ENCODE measurements at places on chromosomes 5 and 9. TPM values are rescaled to one million over a fixed set of nuclear protein-coding genes. Genes with fewer than 3 reads are reported as not detected.

The ARL14EPL gene
- not detected for total RNA-seq

The GHR gene
- total RNA-seq, result 4.4 TPM

The GALNT12 gene
- 28.6 TPM for total RNA-seq

DNA sequence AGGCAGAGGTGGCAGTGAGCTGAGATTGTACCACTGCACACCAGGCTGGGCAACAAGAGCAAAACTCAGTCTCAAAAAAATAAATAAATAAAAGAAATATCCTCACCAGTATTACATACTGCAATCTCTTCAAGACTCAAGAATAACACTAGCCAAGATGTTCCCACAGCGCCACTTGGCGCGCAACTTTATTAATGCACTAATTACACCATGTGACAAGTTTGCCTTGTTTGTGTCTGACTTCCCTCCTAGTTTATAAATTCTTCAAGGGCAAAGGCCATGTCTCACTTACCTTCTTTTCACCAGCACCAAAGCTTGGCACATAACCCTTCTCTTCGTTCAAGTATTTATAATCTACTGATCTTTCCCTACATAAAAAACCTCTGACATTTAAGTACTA lies 4.8 kb downstream of the SKP1 start:
- no peak for DNase-seq

- no peak for DNase-seq
Observed at GRCh38 chr9:116103976-116104820, 49.4 kb upstream of the PAPPA start.

DNA sequence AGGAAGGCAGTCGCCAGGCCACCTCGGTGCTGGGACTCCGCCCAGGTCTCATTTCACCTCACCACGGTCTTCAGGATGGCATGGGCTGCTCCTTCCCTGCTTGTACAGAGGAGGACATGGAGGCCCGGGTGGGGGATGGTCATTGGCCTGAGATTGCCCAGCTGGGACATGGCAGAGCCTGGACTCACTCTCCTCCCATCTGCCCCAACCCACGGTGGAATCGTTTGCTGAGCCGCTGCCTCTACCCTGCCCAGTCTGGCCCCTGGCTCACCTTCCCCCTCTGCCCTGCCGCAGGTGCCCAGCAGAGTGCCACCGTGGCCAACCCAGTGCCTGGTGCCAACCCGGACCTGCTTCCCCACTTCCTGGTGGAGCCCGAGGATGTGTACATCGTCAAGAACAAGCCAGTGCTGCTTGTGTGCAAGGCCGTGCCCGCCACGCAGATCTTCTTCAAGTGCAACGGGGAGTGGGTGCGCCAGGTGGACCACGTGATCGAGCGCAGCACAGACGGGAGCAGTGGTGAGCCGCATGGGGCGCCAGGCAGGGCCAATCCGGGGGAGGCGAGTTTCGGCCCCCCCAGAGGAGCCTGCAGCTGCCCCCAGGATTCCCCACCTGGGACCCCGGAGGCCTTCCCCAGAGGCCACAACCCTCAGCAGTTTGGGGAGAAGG lies 36.7 kb downstream of the HK3 start:
- no peak for DNase-seq

DNA sequence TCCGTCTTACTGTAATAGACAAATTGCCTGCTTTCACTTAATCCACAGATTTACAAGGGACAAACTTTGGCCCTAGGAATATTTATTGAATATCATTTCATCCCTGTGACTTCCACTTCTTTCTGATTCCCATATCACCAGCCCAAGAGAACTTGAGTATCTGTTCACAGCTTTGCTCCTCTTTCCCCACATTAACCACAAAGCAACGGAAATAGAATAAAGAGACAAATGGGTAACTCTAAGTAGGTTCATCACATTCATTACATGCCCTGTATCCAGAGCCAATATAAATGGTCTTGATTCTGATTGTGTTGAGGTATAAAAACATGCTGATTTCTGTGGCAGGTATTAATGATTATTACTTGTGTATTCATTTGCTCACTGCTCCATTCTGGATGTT lies 41.9 kb downstream of the TMEM252 start:
- DNase-seq, result no peak
